SJSA1 (cell line): ENCODE measurements at places on chromosomes 3 and 15. TPM values are rescaled to one million over a fixed set of nuclear protein-coding genes. Genes with fewer than 3 reads are reported as not detected.

Gene MAPK6
- total RNA-seq = 26.0 and 56.9 TPM in 2 replicates

Gene PAQR5
- 7.2 and 10.5 TPM in 2 replicates for total RNA-seq

Gene ZNF445
- 3.7 and 5.8 TPM in 2 replicates for total RNA-seq

Gene IQCF5
- total RNA-seq = not detected in 2 replicates

Gene MINAR1
- 0.38 and 0.82 TPM in 2 replicates for total RNA-seq

Gene ARHGEF26
- total RNA-seq = 12.0 and 14.9 TPM in 2 replicates

Gene GOLGA8T
- 0.32 TPM in 1 of 2 replicates, not detected in the other for total RNA-seq

Gene SLC26A6
- 10.6 and 16.4 TPM in 2 replicates for total RNA-seq

Gene DPPA2
- not detected in 2 replicates for total RNA-seq

Gene SLC24A5
- not detected in 2 replicates for total RNA-seq

Gene CA12
- total RNA-seq = 3.7 and 5.6 TPM in 2 replicates

Gene FAM107A
- not detected in 2 replicates for total RNA-seq

Gene IDH3A
- total RNA-seq = 64.6 and 66.8 TPM in 2 replicates

Gene IL1RAP
- 20.1 and 29.6 TPM in 2 replicates for total RNA-seq

Gene ANKRD63
- total RNA-seq = 11.4 and 13.6 TPM in 2 replicates

- peak overlapping the region; percentile 73 for H3K27ac ChIP-seq
- no peak overlapping the region for H3K4me3 ChIP-seq
- H3K36me3 ChIP-seq = no peaks in the 10 kb centered on the region
- H3K4me1 ChIP-seq = peaks cover 32% of the 10 kb centered on the region
Observed at GRCh38 chr3:24242012-24242698, 252.5 kb downstream of the THRB start.

- no peak for DNase-seq
- no peak overlapping the region for H3K4me3 ChIP-seq
- H3K36me3 ChIP-seq = no peaks in the 10 kb centered on the region
Observed at GRCh38 chr3:877001-877400, 215.8 kb upstream of the CNTN6 start.

GRCh38 chr3:127848131-127849129 lies 26.1 kb upstream of the MGLL start:
- DNase-seq = no peak
- no peaks in the 10 kb centered on the region for H3K36me3 ChIP-seq
- no peaks in the 10 kb centered on the region for H3K4me1 ChIP-seq
- no peak overlapping the region for H3K4me3 ChIP-seq

- H3K36me3 ChIP-seq = no peaks in the 10 kb centered on the region
- H3K27ac ChIP-seq = no peak overlapping the region
- no peak overlapping the region for H3K4me3 ChIP-seq
- DNase-seq = peak; percentile 11
- H3K27me3 ChIP-seq = no peaks in the 10 kb centered on the region
Observed at GRCh38 chr3:102129760-102130608, 280.7 kb downstream of the NFKBIZ start.

- 0 out of 2 replicates have a peak, but pooled peaks cover 4% of the 10 kb centered on the region for H3K27me3 ChIP-seq
- no peak for DNase-seq
- H3K27ac ChIP-seq = no peak overlapping the region
- H3K4me1 ChIP-seq = peaks cover 5% of the 10 kb centered on the region; the same call in 1 of the 2 replicates
- no peak overlapping the region for H3K4me3 ChIP-seq
Observed at GRCh38 chr3:71977525-71977924, 192.6 kb upstream of the PROK2 start.

- no peak for DNase-seq
- no peak overlapping the region for H3K27ac ChIP-seq
- no peaks in the 10 kb centered on the region for H3K36me3 ChIP-seq
- H3K4me1 ChIP-seq = peaks cover 70% of the 10 kb centered on the region
Observed at GRCh38 chr3:69766638-69767037, 27.4 kb downstream of the MITF start.

DNA sequence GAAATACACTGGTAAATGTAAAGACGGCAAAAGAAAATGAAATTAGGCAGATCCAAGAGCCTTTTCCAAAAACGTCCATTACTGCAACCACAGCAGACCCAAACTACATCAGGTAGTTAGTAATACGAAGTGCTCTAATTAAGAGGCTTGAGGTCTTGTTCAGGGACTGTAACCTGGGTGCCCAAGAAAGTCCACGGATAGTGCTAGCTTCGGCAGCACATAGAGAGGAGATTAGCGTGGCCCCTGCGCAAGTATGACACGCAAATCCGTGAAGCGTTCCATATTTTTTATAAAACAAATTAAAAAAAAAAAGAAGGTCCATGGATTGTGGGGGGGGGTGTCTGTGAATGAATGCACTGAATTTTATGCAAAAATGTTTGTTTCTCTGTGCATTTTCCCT lies 1.4 kb downstream of the COPB2 start:
- H3K27me3 ChIP-seq = no peaks in the 10 kb centered on the region
- peaks cover 24% of the 10 kb centered on the region for H3K36me3 ChIP-seq
- H3K27ac ChIP-seq = no peak overlapping the region
- H3K4me3 ChIP-seq = no peak overlapping the region
- DNase-seq = no peak

- no peak overlapping the region for H3K27ac ChIP-seq
- DNase-seq = peak; percentile 43
- H3K36me3 ChIP-seq = no peaks in the 10 kb centered on the region
- H3K27me3 ChIP-seq = no peaks in the 10 kb centered on the region; the same call in 1 of the 2 replicates
Observed at GRCh38 chr15:65856821-65857455, 12.4 kb upstream of the RAB11A start.

GRCh38 chr3:99877031-99877579 lies 59.4 kb downstream of the CMSS1 start:
- peaks cover 35% of the 10 kb centered on the region for H3K4me1 ChIP-seq
- H3K4me3 ChIP-seq = no peak overlapping the region
- peak overlapping the region; percentile 98 for H3K27ac ChIP-seq
- no peaks in the 10 kb centered on the region for H3K27me3 ChIP-seq
- H3K36me3 ChIP-seq = peaks cover 25% of the 10 kb centered on the region

- H3K36me3 ChIP-seq = no peaks in the 10 kb centered on the region
- no peaks in the 10 kb centered on the region for H3K27me3 ChIP-seq
- no peak overlapping the region for H3K4me3 ChIP-seq
- no peak overlapping the region for H3K27ac ChIP-seq
- no peak for DNase-seq
Observed at GRCh38 chr3:535566-536416, 339.2 kb downstream of the CHL1 start.

DNA sequence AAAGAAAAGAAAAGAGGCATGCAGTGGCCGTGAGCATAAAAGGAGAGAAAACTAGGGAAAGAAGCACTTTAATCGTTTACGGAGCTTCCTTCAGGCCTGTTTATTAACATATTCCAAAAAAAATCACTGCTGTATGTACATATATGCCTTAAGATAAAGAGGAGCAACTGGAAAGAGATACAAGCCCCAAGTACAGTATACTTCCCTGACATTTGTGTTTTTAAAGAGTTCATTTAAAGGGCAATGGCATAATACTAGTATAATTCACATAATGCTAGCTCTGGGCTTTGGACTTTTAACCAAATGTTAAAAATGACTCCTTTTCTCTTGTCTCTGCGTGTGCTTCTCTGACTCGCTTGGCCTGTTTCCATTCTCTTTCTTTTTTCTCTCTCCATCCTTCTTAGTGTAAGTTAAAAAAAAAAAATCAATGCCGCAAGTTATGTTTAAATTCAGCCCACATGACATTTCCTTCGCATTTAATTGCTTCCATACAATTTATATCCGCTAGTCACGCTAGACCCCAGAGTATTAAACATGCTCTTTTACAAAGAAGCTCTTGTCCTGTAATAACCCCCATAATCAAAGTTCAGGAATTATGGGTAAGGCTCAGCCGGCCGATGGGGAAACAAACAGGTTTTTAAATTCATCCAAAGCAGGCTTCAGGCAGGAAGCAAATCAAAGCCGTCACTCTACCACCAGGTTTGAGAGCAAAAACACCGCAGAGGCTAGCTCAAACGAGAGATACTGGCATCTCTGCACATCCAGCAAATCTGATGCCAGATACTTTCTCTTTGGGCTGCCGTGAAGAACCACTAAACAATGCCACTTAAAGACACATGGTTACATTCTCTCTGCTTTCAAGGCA lies 19.4 kb downstream of the WWTR1 start:
- H3K4me1 ChIP-seq = peaks cover 29% of the 10 kb centered on the region
- no peaks in the 10 kb centered on the region for H3K27me3 ChIP-seq
- H3K27ac ChIP-seq = peak overlapping the region; percentile 33
- H3K4me3 ChIP-seq = peak overlapping the region; percentile 25
- H3K36me3 ChIP-seq = peaks cover 20% of the 10 kb centered on the region
- peak; percentile 57 for DNase-seq

DNA sequence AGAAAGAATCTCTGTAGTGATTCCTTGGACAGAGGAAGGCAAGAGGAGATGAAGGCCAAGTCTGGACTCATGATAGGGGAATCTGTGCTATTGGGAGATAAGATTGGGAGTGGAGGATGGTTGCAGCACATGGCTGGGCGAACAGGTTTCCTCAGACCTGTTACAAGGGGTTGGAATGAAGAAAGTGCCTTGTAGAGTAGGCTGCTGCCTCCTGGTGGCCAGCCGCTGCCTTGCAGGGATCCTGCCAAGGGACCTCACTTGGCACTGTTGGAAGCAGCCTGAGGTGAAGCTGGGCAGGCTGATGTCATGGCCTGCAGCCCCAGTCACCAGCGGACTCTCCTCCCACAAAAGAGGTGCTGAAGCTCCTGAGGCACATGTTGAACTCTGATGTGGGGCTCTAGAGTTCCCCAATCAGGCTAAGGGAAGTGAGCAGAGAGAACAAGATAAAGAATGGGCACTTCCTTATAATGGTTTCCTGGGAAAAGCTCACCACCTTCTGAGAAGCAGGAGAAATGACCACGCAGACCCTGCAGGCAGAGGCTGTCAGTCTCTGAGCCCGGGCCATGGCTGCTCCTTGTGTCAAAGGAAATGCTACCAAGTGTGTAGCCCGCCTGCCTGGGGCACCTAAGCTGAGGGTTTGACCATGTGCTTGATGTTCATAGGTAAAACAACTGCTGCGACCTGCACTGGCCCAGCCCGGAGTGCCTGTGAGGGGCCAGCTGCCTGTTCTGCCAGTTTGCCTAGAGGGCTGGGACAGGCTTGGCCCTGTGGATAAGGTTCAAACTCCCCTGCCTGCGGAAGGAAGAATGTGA lies 1.6 kb upstream of the TEX264 start:
- no peak overlapping the region for H3K4me3 ChIP-seq
- no peak overlapping the region for H3K27ac ChIP-seq
- peak; percentile 50 for DNase-seq
- no peaks in the 10 kb centered on the region for H3K27me3 ChIP-seq

GRCh38 chr3:100993309-100993708 lies at the start of gene ABI3BP:
Gene ABI3BP, minus strand, starts transcription at chr3:100993421. Its CDS starts 37 bp downstream, at chr3:100993384.
- H3K36me3 ChIP-seq = no peaks in the 10 kb centered on the region
- peak within 1 kb of the TSS; percentile 19 for H3K4me3 ChIP-seq
- H3K27me3 ChIP-seq = no peaks in the 10 kb centered on the region
- H3K4me1 ChIP-seq = peaks cover 11% of the 10 kb centered on the region

DNA sequence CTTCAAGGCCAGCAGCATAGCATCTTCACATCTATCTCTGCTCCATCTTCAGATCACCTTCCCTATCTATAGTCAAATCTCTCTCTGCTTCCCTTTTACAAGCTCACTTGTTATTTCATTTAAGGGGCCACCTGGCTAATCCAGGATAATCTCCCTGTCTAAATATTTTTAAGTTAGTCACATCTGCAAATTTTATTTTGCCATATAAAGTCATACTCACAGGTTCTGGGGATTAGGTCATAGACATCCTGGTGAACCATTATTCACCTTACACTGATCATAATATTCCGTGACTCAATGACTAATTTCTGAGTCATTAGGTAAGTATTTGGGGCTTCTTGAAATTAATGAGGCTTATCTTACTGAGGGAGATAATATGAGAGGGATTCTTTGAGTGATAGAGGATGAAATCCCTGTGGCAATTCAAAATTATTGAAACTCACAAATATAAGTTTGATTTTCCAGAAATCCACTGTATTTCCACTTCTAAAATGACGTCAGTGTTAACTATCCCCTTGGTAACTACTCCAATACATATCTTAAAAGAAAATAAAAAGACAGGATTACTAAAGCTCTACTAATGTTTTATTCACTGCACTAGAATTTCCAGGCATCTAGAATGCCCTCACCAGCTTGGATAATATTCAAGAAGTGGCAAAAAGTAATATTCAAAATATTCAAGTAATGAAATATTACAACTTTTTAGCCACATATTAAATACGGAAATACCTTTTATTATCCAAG lies 93.7 kb upstream of the RBMS3 start:
- H3K4me1 ChIP-seq = peaks cover 48% of the 10 kb centered on the region
- no peak overlapping the region for H3K4me3 ChIP-seq
- DNase-seq = no peak
- no peaks in the 10 kb centered on the region for H3K36me3 ChIP-seq
- H3K27me3 ChIP-seq = no peaks in the 10 kb centered on the region
- peak overlapping the region; percentile 93 for H3K27ac ChIP-seq

DNA sequence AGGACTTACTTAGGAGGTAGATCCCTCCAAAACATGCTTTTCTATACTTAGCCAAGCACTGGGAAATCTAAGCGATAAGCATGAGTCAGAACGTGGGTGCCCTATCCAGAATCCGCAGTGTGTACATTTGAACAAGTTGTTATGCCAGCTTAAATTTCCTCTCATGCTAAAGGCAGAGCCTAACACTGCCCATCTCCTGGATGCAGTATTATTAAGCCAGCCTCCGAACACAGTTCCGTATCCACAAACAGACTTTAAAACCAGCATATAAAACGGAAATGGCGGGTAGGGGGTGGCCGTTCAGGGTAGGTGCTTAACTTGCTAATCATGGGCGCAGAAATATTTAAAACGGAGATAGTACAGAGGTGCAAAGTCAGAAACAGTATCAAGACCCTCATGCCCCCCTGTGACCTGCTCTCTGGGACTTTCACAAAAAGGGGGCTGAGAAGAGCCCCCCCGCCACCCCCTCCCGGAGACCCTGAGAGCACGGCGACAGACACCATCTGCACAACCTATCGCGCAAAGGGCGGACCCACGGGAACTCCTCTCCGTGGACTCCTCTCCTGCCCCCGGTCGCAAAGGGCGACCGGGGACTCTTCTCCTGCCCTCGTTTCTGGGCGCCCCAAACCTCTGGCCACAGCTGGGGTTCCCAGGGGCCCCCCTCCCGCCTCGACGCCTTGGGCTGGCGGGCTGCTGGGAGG lies 889 bp upstream of the LRRIQ4 start:
- H3K27me3 ChIP-seq = peaks cover 5% of the 10 kb centered on the region; the same call in 1 of the 2 replicates
- H3K36me3 ChIP-seq = no peaks in the 10 kb centered on the region
- H3K4me1 ChIP-seq = peaks cover 7% of the 10 kb centered on the region; the same call in 1 of the 2 replicates
- no peak overlapping the region for H3K27ac ChIP-seq
- peak overlapping the region; percentile 21 for H3K4me3 ChIP-seq

DNA sequence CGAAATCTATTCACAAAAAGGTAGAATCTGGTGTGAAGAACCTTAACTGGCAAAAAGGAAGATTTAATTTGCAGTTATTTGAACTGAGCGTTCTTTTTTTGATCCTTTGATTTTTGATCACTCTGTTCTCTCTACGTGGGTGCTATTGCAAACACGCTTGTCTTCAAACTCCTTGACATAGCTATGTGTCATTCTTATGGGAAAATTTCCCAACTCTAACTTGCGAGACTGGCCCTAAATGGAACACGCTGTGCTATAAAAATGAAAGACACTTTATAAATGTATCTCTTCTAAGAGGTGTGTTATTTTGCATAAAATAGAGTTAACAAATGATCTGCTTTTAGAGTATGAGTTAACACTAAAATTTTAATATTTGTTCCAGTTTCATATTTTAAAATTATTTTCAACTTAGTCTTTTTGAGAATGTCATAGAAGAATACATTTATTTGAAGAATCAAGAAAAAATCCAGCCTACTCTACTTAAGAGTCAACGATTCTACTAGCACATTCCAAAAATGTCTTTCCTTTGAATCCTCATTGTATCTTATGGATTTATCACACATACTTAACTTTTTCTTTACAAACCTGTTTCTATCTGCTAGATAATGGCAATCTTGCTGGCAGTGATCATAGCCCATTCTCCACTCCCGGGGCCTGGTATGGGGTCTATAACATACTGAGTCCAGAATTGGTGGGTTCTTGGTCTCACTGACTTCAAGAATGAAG lies 610.0 kb upstream of the TBL1XR1 start:
- H3K27ac ChIP-seq = no peak overlapping the region
- no peak overlapping the region for H3K4me3 ChIP-seq
- H3K36me3 ChIP-seq = no peaks in the 10 kb centered on the region
- peaks cover 31% of the 10 kb centered on the region for H3K4me1 ChIP-seq
- no peak for DNase-seq
